Hindlimb muscle (tissue), 1 donor: ENCODE measurements at places on chromosomes 5 and 9. TPM values are rescaled to one million over a fixed set of nuclear protein-coding genes. Genes with fewer than 3 reads are reported as not detected.

Gene FAM13B
- polyA plus RNA-seq = 24.6 TPM

DNA sequence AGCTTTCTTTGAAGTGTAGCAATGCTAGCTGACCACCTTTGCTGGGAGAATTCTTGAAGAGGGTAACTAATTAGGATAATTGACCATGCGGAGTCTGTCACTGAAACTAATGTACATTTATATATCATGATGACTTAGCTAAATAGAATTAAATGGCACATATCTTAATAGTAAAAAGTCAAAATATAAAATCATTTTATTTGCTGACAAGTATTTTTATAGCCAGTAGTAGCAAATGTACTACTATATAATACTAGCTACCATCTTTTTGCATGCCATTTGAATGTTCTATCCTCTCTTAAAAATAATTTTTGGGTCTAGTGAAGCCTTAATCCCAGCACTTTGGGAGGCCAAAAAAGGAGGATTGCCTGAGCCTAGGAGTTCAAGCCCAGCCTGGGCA is 605.8 kb upstream of the COX7C start:
- no peak for DNase-seq

- no peak for DNase-seq
These were observed 878.9 kb upstream of the WWC1 start for GRCh38 chr5:167412556-167412955.

GRCh38 chr9:92749934-92750315 is 14.7 kb downstream of the BICD2 start:
- DNase-seq = no peak

- DNase-seq = no peak
These were observed 290.8 kb downstream of the DNAH5 start for GRCh38 chr5:13653709-13654108.

DNA sequence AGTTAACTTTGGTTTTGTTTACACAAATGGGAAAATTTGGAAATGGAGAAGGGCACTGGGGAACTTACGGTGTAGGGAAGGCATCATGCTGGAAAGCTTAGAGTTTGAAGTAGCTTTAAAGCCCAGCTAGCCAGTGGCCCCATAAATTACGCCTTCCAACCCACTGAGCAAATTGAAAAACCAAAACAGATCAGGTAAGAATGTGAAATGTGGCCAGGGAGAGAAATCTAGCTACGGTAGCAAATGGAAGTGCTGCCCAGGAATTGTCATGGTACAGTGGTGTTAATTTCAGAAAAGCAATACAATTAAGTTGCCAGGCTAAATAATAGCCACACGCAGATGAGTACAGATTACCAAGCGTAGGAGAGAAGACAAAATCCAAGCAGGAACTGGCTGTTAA is 654.8 kb downstream of the PRELID2 start:
- no peak for DNase-seq

GRCh38 chr5:60685700-60686099 is 14.3 kb downstream of the DEPDC1B start:
- DNase-seq = no peak

Gene RNF183
- polyA plus RNA-seq = not detected

- DNase-seq = no peak
These were observed 2.7 kb downstream of the CNTLN start for GRCh38 chr9:17137566-17137965.

Gene AJM1
- polyA plus RNA-seq = 2.8 TPM

Gene ZFR
- polyA plus RNA-seq = 79.3 TPM

DNA sequence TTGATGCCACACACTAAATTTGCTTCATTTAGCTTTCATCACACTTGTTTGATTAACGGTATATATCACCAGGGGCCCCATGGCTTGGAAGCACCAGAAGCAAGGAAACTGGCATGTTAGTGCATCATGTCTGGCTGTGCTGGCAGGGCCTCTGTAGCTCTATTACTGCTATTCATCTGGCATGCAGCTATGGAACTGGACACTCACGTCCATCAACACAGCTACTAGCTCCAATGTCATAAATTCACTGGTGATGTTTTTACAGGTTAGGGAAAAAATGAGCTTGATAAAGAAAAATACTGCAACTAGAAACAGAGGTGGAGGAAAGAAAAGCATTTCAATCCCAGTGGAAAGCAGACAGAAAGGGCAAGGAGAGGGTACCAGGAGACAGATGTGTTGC is 343.2 kb downstream of the DEPDC1B start:
- DNase-seq = no peak

- no peak for DNase-seq
These were observed 81.3 kb downstream of the OSTF1 start for GRCh38 chr9:75169623-75170022.

DNA sequence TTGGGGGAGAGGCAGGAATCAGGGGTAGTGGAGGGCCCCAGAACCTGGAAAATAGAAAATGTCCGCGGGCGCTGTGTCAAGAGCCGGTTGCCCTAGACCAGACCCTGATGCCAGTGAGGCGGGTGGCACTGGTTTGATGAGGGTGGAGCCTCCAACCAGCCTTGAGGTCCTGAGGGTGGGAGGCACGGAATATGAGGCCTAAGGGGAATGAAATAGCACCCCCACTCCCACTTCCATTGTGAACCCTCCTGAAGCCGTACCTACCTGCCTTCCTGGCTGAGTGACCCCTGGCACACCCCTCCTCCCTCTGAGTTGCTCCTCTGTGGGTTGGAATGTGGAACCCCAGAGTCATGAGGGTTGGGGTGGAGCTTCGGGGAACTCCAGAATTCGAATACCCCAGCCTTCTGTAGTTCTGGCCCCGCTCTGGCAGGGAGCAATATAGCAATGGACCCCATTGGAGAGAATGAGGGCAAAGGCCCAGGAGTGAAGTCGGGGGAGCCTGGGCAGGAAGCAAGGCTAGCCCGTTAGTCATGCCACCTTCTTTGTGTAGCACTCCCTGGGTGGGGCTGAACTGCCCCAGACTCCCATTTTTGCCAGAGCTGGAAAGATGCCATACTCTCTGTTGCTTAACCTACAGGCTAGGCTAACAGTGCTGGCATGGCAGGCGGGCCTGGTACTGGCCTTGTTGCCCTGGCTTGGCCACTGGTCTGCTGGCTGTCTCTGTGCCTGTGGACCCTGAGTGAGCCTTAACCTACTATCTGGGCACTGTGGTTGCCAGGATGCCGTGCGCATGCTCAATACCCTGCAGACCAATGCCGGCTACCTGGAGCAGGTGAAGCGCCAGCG is 1.0 kb downstream of the FPGS start:
- no peak for DNase-seq

Gene RASEF
- 0.36 TPM for polyA plus RNA-seq

DNA sequence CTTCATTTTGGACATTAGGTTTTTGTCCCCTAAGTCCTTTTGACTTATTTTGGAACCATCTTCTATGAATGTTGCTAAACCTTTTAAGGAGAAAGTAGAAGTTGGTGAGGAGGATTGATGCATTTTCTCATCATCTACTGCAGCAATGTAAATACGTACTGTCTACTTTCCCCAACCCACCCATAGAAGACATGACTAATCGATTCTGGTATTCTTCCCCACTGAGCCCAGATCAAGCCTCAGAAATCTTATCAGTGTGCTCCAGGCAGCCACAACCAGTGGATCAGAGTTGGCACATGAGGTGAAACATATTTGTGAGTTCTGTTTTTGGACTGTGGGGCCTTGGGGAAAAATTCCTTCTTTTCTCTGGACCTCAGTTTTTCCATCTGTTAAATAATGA is 57.7 kb downstream of the FGF18 start:
- no peak for DNase-seq

DNA sequence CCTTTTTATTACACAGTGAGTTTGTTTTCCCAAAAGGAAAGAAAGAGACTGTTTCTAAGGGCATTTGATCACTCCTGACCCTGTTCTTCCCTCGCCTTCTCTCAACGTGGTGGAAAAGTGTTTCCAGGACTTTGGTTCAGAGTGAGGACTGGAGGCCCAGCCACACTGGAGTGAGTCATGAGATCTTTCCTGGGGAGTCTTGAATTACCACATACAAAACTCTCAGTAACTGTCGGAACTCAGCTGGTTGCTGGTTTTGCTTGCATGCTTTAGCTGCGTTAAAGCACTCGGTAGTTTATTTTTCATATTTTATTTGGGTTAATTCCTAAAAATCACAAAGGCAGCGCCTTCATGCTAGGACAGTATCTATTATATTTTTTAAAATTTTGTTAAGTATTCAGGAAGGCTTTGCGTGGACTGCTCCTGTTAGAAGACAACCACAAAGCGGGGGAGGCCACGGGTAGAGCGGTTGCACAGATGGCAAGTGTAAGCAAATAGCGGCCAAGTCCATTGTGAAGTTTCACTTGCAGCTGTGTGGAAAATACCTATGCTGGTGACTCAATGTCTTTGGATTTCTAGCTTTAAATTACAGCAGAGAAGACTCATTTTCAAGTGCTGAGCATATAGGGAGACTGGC is 77.7 kb downstream of the ARSB start:
- DNase-seq = peak; percentile 86

DNA sequence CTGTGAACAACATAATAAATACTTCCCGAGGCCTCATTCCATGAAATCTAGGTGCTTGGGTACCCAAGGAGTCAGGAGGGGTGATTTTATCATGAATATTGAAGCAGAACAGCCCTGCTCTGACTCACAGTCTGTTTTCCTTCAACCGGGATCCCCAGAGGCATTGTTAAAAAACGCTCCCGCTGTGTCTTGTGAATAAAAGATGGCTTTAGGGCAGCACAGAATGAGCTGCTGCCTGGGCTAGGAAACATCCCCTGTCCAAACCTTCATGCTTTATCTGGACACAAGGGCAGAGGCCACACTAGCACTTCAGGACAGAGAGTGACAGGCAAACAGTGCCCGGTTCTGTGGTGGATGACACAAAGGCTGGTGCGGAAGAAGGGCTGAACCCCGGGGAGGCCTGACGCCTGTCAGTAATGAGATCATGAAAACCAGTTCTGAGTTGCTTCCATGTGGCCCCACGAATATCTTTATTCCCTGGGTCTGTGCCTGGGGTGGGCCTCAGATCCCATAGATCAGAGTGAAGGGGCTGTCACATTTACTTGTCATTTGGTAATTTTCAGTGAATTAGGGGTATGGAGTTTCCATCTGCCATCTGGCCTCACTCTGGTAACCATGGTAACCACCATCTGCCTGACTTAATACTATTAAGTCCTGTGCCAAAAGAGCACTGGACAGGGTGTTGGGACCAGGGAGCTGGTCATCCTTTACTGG is 2.6 kb downstream of the IGFBPL1 start:
- no peak for DNase-seq

DNA sequence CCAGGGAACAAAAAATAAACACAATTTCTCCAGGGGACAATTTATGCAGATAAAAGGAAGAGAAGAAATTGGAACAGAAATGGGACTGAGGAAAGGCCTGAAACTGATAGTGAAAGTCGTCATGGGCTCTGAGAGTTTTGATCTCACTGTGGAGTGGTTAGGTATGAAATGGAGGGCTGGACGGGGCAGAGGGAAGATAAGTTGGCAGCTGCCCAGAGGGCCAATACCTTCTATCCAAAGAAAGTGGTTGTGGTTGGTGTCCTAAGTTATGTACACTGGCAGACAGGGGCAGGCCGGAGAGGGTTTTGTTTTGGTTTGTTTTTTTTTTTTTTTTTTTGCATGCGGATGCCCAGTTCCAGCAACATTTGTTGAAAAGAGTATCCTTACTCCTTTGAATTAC is 46.1 kb downstream of the ZNF618 start:
- DNase-seq = no peak

GRCh38 chr9:114238891-114239875 is 83.7 kb upstream of the ORM1 start:
- no peak for DNase-seq
